RPMI7951 (cell line): ENCODE measurements at places on chromosomes 12 and 14. TPM values are rescaled to one million over a fixed set of nuclear protein-coding genes. Genes with fewer than 3 reads are reported as not detected.

The RGS6 gene
- total RNA-seq, result under 0.01 TPM in 1 of 2 replicates, not detected in the other

The PTPRO gene
- total RNA-seq, result 0.72 and 0.78 TPM in 2 replicates

The SRGAP1 gene
- total RNA-seq, result 2.3 and 4.0 TPM in 2 replicates

GRCh38 chr12:20364501-20364900, 3.8 kb upstream of the PDE3A start:
- DNase-seq, result no peak

The CD163L1 gene
- total RNA-seq, result 14.3 and 15.9 TPM in 2 replicates

GRCh38 chr12:510071-510825, 50.5 kb downstream of the B4GALNT3 start:
- DNase-seq, result peak; percentile 54

The PIGH gene
- total RNA-seq, result 18.5 and 20.9 TPM in 2 replicates
